ENCODE measurements at places on chromosomes 13 and 19.

DNA sequence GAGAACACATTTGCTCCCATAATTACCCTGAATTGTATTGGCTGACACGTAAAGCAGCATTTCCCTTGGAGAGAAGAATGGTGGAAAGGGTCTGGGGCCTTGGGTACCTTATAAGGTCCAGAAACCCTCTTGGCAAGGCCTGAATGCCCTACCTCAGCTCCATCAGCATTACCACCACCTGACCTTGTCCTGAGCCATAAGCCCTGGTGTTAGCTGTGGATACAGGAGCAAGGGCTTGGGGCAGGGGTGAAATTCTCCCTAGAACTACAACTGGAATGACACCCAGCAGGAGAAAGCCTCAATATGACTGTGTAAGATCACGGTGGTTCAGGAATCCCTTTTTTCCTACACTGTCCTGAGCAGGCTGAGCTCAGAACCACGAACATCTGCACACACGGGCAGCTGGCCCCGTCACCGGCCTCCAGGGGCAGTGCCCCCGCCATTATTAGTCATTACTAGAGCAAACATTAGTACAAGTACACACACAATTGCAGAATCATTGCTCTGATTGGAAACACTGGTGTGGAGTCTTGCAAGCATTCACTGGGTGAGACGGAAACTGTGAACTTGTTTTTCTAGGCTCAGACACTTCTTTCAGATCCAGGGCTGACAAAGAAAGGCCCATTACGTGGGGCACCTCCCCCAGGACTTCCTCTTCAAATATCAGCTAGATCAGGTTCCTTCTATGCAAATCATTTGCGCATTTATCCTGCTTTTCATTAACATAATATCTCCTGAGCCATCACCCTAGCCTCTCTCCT, 26.8 kb upstream of the MTIF3 start:
- DNase-seq: no peak

- DNase-seq: no peak
Measured at GRCh38 chr19:2271234-2272103, 10.5 kb downstream of the PEAK3 start.

GRCh38 chr19:30871979-30872378, 477.3 kb downstream of the TSHZ3 start:
- no peak for DNase-seq

DNA sequence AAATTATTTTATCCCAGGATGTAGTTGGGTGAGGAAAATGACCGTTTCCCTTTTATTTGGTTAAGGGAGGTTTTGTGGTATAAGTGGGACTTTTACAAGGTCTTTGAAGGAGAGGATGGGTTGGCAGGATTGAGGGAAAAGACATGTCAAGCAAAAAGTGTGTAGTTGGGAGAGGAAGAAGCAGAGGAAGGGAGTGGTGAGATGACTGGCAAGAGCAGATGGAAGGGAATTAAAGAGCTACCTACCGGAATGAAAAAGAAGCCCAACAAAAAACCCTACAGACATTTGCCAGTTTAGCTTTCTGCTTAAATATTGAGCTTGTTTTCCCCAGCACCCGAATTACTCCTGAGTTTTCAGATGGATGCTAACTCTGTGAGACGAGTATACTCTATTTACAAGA, 19.6 kb downstream of the FRY start:
- no peak for DNase-seq

DNA sequence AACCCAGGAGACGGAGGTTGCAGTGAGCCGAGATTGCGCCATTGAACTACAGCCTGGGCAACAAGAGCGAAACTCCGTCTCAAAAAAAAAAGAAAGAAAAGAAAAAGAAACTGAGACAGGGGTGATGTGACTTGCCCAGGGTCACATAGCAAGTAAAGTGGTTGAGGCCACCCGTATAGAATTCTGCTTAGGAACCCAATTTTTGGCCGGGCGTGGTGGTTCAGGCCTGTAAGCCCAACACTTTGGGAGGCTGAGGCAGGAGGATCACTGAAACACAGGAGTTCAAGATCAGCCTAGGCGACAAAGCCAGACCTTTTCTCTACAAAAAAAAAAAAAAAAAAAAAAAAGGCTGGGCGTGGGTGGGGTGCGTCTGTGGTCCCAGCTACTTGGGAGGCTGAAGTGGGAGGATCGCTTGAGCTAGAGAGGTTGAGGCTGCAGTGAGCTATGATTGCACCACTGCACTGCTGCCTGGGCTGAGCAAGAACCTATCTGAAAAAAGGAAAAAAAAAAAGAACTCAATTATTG, 1.3 kb downstream of the SNRPA start:
- no peak for DNase-seq

DNA sequence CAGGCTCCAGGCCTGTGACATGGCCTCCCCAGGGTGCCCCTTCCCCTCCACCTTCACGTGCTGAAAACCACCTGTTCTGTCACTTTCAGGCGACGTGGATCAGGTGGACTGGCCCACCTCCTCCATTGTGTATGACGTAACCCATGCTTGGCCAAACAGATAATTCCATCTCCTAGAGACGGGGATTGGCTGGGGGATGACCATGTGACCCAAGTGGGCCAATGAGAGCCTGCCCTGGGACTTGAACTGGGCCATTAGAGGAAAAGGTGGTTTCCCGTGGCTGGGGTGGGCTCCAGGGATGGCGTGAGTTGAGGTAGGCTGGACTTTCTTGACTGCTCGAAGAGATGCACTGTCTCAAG, 3.6 kb upstream of the ADAMTSL5 start:
- DNase-seq: no peak

DNA sequence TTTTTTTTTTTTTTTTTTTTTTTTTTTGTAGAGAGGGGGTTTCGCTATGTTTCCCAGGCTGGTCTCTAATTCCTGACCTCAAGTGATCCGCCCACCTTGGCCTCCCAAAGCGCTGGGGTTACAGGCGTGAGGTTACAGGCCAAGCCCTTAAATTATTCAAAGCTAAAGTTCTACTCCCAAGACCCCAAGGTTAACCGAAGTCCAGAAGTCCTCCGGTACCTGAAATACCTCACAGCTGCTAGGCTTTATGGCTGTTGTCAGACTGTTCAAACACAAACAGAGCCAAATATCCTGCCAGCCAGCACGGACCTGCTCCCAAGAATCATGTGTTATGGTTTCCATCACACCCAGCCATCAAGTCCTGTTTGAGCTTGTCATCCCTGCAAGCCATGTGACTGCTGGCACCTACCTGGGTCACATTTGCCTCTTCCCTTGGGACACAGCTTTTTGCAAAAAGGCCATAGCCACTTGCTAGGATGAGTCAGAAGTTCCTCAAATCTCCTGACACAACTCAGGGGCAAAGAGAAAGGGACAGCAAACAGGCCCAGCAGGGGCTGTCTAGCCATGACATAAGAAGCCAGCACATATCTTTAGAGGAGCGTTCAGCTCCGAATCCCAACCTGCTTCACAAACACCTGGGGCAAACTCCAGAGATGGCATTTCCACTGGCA, 129.9 kb downstream of the FOXO1 start:
- DNase-seq: peak; percentile 71
